ENCODE measurements at places on chromosomes 7 and 10.

- peak; percentile 72 for DNase-seq
Measured at GRCh38 chr10:35040760-35041501, 49.2 kb downstream of the CUL2 start.

- DNase-seq = no peak
Measured at GRCh38 chr7:128207609-128208008, 33.5 kb upstream of the LEP start.

GRCh38 chr10:126216632-126216961, 171.7 kb downstream of the ADAM12 start:
- DNase-seq = no peak

DNA sequence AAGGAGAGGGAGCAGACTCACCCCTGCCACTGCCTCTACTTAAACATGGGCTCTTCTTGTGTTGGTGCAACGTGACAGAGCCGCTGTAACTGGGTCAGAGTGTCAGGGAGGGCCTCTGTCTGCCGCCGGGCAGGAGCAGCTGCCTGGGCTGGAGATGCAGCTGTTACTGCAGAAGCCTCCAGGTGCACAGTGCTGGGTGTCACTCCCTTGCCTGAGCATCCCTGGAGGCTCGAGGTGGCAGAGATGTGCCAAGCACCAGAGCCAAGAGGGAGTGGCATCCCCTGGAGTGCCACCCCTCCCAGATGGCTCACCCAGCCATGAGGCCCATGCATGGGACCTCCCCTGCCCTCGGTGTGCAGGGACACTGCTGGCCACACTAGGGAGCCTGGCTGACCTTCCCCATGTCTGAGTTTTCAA, 145.7 kb downstream of the PRPF18 start:
- no peak for DNase-seq

- peak; percentile 59 for DNase-seq
Measured at GRCh38 chr7:112420236-112420861, 29.9 kb upstream of the IFRD1 start.

GRCh38 chr10:112977426-112977898, 27.4 kb downstream of the TCF7L2 start:
- DNase-seq = no peak

- DNase-seq = peak; percentile 31
Measured at GRCh38 chr7:117816727-117817126, 56.5 kb downstream of the CTTNBP2 start.

DNA sequence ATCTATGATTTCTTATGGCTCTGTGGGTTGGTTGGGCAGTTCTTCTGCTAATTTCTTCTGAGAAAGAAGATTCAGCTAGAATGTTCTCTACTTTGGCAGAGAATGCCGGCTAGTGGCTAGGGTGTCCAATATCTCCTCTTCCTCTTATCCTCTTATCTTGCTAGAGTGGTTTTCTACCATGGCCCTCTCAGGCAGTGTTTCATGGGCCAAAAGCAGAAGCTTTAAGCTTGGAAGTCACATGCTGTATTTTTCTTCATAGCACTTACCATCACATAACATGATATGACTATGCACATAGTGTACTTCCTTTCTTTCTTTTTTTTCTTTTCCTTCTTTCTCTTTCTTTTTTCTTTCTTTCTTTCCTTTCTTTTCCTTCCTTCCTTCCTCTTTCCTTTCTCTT, 140.0 kb downstream of the ITGB8 start:
- no peak for DNase-seq

GRCh38 chr7:151018421-151019129, 5.7 kb downstream of the ATG9B start:
- no peak for DNase-seq

DNA sequence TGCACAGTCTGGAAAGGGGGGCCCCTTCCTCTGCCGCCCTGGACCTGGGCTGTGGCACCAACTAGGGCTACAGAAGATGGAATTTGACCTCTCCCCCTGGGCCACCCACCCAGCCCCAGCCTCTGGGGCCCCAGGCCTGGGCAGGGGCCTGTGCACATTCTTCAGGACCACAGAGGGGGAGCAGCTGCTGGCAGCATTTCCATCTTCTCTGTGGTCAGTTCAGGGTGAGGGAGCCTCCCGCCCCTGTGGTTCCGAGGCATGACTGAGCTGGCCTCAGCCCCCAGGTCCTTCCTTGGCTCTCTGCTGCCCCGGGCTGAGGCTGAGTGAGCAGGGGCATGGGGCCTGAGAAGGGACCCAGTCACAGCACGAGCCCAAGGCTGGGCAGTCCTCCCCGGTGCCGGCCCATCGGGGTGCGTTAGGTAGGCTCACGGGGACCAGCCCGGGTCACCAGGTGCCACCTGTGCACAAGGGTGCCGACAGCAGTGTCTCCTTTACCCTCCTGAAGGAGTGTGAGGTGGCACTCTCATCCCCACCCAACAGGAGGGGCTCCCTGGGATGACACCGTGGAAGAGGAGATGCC, 63.2 kb downstream of the UNCX start:
- no peak for DNase-seq

DNA sequence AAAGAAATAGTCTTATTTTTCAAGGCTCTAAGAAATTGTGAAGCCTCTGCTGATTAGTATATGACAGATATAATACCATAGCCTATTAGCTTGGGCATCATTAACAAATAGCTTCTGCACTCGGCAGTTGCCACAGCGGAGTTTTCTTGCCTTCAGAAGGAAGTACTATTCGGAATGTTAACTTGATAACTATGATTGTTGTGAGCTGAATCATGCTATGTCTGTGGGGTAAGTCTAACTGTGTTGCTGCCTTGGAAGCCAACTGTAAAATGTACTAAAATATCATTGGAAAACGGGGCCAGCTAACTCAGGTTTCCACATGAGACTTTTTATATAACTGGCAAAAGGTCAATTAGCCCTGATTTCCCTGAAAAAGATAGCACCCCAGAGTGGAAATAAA, 93.2 kb downstream of the TWIST1 start:
- DNase-seq = peak; percentile 25

Data from PC-3 (cell line).